Activated T-helper 2 cell treated with anti-CD3 and anti-CD28 coated beads, Interferon-gamma antibody, Interleukin-2, Interleukin-4, amounts not matched to agents 10 μg/mL and 5 μg/mL and 100 μg/mL, durations not matched to agents 14 hours and 24 hours and 36 hours (primary cell): ENCODE measurements at places on chromosomes 5 and 9.

DNA sequence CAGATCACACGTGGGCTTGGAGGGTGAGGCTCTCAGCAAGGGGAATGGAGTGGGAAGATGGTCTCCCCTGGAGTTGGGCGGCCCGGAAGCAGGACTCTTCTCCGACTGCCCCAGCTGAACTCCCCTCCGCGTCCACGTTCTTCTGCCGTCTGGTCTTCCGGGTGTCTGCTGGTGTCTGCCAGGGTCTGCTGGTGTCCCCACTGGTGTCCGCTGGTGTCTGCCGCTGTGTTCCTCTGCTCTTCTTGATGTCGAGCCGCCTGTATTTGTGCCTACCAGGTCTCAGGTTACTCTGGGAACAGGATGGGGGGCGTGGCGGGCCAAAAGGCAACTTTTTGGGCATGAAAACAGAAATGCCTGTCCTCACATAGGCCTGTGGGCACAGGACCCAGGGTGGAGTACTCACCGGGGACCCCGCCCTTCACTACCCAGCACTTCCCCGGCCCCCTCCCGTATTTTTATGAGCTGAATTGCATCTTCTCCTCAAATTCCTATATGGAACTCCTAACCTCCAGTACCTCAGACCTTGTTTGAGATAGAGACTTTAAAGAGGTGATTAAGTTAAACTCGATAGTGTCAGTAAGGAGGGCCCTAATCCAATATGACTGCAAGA, 675.4 kb downstream of the SEMA5A start:
- no peak for DNase-seq

- no peak for DNase-seq
Measured at GRCh38 chr9:127935765-127936221, 1.9 kb downstream of the DPM2 start.

DNA sequence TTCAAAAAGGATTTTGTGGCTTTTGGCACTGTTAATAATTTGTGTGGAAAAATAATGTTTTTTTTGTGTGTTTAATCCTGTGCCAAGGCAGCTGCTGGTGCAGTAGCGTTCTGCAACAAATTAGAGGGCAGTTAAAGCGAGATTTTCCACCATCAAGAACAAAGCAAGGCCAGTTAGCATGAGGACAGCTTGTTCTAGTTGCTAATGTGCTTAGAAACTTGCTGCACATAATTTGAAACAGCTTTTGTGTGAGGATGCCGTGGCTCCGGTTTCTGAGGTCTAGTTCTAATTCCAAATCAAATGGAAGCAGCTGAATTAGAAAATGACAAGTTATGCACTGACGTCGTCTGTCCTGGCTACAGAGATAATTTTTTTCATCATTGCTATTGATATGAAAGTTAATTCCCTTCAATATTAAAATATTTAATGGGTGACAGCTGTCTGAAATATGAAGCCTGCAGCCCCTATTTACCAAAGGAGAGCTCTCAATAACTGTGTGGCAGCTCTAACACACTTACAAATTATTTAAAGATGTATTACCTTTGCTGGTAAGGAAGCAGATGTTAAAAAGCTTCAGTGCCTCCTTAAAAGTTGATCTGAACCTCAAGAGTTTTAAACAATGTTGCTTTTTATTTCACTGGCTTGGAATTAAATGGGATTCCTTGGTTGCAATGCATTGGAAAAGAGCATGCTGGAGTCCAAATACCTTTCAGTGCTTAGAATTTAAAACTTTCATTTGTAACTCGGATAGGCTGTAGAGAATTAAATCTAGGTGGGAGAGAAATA, 128.6 kb downstream of the SPATA31D1 start:
- DNase-seq, result no peak

- DNase-seq, result no peak
Measured at GRCh38 chr5:43401827-43402226, 10.4 kb downstream of the CCL28 start.

DNA sequence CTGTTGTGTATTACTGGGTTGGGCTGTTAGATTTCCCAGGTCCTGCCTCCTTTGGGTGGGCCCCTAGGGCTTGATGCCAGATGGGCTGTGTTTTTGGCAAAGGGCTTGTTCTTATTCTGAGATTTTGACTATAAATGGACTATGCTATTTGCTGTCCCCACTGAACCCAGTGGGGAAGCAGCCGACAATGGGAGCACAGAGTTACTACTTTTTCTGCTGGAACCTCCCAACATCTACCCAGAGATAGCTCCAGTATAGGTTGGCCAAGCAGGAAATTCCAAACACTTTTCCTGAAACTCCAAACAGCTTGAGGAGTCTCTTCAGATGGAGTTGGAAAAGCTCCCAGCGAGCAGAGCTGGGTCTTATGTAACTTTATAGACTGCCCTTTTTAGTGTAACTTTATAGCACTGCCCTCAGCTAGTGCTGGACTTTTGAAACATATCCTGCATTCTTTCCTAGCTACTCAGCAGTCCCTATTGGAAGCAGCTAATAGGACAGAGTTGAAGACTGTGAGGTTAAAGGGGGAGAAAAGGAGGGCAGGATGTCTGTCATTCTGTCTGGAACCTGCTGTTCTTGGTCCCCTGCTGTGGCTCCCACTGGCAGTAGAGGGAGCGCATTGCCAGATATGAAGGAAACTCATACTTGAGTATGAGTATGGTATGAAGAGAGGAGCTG, 21.0 kb downstream of the RUSC2 start:
- no peak for DNase-seq
